ENCODE measurements at places on chromosomes 2 and 18. TPM values are rescaled to one million over a fixed set of nuclear protein-coding genes. Genes with fewer than 3 reads are reported as not detected.

SERPINB10 gene
- not detected for total RNA-seq

SPEG gene
- 56.6 TPM for total RNA-seq

ALPP gene
- total RNA-seq: 0.34 TPM

RANBP2 gene
- 69.5 TPM for total RNA-seq

COLEC11 gene
- total RNA-seq: 0.15 TPM

PDE11A gene
- total RNA-seq: 0.61 TPM

CCDC93 gene
- total RNA-seq: 18.7 TPM

CNRIP1 gene
- not detected for total RNA-seq

TCF4 gene
- 0.42 TPM for total RNA-seq

OTX1 gene
- total RNA-seq: 13.1 TPM

IL1F10 gene
- total RNA-seq: not detected

KCTD1 gene
- 16.8 TPM for total RNA-seq

CRACDL gene
- total RNA-seq: 1.1 TPM

PLEKHH2 gene
- 7.8 TPM for total RNA-seq

REG3A gene
- total RNA-seq: not detected

GREB1L gene
- 12.2 TPM for total RNA-seq

TFPI gene
- total RNA-seq: 29.1 TPM

SCN1A gene
- not detected for total RNA-seq

POTEI gene
- 1.2 TPM for total RNA-seq

SPTBN1 gene
- 84.4 TPM for total RNA-seq

FIGN gene
- total RNA-seq: not detected

LYG2 gene
- 0.27 TPM for total RNA-seq

PEX13 gene
- total RNA-seq: 19.8 TPM

All from HCT116 (cell line).